K562 (cell line): ENCODE measurements at places on chromosomes 16 and 17.

DNA sequence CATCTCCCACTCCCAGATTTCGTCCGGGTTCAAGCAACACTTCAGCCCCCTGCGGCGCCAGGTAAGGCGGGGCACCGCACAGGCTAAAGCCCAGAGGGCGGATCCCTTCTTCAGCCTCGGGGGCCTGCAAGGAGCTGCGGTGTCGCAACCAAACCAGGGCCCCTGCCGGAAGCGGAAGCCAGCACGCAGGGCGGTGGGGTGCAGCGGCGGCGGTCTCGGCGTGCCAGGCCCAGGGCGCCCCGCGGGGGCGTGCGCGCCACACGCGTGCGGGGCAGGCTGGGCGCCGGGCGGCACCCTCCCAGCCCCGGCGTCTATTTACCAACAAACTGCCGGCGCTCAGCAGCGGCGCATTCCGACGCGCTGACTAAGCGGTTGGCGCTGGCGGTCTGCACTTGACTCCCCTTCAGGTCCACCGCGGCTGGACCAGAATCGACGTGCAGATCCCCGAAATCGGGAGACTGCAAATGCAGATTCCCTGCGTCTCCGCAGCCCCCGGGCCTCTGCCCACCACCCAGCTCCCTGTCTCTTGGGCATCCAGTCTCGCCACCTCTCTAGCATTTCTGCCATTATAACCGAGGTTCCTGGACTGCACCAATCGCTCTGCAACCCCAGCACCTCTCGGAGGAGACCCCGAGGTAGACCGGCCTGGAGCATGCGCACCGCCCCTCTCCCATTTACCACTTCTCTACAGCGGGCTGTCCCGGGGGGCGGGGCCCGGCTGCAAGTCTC, 421 bp upstream of the DLX4 start:
- peak; percentile 93 for DNase-seq

DNA sequence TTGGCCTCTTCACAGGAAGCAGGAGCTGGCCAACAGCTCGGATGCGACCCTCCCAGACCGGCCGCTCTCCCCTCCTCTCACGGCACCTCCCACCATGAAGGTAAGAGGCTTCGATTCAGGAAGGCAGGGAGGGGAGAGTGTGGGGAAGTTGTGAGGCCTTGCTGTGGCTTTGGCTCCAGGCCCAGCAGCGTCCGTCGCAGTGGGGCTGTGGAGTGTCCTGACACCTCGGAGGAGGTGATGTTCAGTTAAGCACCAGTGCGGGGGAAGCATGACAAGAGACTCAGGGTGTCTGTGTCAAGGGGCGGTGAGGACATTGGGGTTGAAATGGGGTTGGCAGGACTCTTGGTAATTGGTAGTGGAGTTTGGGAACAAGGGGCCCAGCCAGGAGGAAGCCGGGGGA, 109.0 kb downstream of the RAP1GAP2 start:
- DNase-seq = no peak

DNA sequence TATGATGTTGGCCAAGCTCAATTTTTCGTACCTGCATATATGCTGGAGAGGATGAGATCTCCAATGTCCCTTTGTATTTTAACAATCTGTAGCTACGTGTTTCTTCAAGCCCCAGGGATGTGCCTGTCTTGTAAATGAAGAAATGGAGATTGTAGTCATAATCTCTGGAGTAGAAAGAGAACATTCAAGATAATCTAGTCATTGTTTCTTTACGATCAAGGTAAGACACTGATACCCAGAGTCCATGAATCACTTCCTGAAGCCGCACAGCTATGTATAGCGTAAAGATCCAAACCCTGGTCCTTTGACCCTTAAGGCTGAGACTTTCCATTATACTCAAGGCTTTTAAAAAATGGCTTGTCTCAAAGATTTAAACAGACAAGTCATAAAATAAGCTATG, 205.5 kb downstream of the HS3ST3B1 start:
- DNase-seq = no peak

DNA sequence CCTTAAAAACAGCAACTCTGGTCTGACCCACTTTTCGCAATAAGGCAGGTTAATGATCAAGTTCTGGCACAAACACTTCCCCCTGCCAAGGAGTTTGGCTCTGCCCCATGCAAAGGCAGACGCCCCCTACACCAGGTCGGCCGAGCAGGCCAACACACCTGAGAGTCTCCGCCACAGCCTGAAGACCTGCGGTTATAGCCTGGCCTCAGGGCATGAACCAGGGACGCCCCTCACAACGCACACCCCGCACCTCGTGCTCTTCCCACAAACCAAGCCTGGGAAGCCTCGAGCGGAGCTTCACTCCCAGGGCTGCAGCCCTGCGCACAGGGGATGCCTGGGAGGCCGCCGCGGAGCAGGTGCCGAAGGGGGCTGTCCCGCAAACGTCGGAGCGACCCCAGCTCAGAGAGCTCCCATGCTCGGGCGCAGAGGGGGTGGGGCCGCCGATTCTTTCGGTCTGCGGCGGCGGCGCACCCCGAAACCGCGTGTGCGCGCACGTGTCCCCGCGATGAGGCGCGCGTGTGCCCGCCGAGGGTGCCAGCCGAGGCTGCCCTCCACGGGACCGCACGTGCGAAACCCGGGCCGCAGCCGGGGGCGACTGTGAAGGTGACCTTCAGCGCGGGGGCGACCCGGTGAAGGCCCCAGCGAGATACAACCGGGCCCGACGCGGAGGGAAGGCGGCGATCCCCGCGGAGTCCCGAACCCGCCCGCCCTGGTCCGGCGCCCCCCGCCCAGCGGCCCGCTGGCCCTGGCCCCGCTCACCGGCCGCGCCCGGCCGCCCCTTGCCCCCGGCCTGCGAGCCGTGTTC, 559 bp downstream of the CLUH start:
- DNase-seq = no peak

DNA sequence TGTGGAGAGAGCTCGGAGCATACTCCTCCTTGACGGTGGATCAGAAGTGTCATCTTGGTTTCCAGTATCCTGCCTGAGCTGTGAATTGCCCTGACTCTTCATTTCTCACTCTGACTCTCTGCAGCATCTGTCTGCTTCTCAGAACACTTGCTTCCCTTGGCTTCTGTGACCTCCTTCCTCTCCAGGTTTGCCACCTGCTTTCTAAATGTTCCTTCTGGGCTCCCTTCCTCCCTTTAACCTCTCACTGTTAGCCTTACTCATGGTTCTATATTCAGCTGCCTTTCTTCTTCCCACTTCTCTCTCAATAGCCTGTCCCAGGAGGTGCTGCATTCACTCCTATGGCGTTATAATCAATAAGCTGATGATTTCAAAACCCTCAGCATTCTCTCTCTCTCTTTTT, 11.2 kb upstream of the PRKAR1A start:
- DNase-seq = no peak

DNA sequence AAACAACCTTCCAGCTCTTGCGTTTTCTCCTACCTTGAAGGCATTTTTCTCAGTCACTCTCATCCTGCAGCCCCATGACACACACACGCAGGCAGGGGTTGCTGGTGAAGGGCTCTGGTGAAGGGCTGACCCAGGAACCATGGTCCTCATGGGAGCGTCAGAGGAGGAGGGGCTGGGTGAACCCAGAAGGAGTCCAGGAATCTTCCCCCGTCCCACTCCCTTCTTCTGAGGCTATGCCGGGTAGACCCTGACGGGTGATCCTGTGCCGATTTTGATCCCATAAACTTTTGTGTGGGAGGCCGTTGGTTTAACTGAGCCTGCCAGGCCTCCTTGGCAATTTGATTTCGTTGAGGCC, 278.4 kb upstream of the FOXF1 start:
- no peak for DNase-seq

DNA sequence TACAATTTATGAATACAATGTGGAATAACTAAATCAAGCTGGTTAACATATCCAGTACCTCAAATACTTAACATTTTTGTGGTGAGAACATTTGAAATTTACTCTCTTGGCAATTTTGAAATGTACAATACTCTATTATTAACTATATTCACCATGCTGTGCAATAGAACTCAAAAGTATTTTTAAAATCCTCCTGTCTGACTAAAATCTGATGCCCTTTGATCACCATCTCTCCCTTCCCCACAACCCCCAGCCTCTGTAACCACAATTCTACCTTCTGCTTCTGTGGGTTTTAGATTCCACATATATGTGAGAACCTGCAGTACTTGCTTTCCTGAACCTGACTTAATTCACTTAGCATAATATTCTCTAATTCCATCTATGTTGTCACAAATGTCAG, 71.6 kb upstream of the ALOX12 start:
- no peak for DNase-seq

DNA sequence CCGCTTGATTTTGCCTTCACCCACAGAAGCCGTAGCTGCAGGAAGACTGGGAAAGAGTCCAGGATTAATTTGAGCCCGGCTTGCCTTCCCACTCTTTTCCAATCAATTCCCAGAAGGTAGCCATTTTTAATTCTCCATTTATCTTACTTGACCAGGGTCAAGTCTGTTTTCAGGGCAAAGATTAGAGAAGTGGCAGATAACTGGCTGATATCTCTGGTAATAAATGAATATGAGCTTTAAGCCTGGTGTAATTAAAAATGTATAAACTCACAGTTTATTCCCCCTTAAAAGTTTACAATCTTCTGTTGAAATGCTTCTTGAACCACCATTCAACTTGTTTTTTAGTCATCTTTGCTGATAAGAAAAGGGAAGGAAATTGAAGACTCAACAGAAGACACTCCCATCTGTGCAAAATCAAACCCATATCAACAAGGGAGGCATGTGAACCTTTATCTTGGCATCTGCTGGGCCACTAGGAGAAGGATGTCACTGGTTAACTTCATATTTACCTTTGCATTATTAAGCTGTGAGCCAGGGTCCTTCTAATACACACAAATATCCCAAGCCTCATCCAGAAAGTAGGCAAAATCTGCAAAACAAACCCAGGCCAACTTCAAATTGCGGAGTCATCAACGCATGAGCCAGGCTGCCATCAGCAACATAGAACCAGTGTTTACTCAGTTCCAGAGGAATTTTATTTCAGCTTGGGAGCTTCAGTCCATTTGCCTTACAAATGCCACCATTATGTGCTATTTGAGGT, 314.6 kb upstream of the MAF start:
- DNase-seq = no peak

- no peak for DNase-seq
These were observed 24.3 kb downstream of the HLF start for GRCh38 chr17:55289106-55289446.

DNA sequence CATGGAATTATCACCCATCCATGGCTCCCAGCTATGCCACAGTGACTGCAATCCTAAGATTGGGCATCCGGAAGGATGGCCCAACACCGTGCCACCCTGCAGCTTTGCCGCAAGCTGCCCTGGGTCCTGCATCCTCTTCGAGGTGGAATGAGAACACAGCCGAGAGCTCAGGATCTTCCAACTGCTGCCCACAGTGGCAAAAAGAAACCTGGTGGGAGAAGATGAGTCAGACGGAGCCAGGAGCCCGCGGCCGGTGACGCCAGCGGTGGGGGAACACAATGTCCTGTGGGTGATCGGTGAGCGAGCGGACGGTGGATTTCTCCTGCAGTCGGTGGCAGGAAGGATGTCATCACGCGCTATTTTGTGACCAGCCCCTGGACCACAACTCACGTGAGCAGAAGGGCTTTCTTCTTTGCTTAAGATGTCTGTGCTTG, 20.1 kb downstream of the CD7 start:
- DNase-seq = peak; percentile 65

- peak; percentile 21 for DNase-seq
These were observed 58.7 kb upstream of the DLX4 start for GRCh38 chr17:49910094-49910857.

GRCh38 chr16:49625311-49626065, 230.4 kb downstream of the ZNF423 start:
- DNase-seq = no peak

DNA sequence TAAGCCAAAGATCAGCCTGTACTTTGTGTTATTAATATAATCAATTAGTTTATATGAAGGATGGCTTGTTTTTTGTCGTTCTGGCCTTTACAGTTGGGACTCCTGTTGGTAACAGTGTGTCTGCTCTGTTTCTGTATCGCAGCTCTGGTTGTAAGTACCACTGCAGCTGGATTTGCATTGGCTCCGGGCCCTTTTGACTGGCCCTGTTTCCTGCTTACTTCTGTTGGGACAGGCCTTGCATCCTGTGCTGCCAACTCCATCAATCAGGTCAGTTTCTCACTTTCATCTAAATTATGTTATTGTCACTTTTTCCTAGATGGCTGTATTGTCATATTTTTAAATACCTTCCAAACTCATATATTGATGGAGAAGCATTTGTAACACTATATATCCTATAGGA, 32.7 kb downstream of the COX10 start:
- no peak for DNase-seq

- DNase-seq = no peak
These were observed 49.9 kb downstream of the MAP2K4 start for GRCh38 chr17:12070561-12070960.

- no peak for DNase-seq
These were observed 31.7 kb downstream of the CNGB1 start for GRCh38 chr16:57938936-57939871.

GRCh38 chr16:80065541-80065940, 465.0 kb upstream of the MAF start:
- no peak for DNase-seq

GRCh38 chr17:74522381-74523105, 8.7 kb downstream of the CD300LB start:
- no peak for DNase-seq

GRCh38 chr17:14332331-14332730, 31.4 kb downstream of the HS3ST3B1 start:
- no peak for DNase-seq

- no peak for DNase-seq
These were observed 201.7 kb downstream of the MAP2K4 start for GRCh38 chr17:12222392-12222791.

GRCh38 chr16:6258056-6258455, 1074.6 kb upstream of the RBFOX1 start:
- no peak for DNase-seq

GRCh38 chr16:67541391-67542263, 13.0 kb downstream of the RIPOR1 start:
- DNase-seq = no peak

GRCh38 chr16:7638306-7638705, 305.7 kb downstream of the RBFOX1 start:
- no peak for DNase-seq

DNA sequence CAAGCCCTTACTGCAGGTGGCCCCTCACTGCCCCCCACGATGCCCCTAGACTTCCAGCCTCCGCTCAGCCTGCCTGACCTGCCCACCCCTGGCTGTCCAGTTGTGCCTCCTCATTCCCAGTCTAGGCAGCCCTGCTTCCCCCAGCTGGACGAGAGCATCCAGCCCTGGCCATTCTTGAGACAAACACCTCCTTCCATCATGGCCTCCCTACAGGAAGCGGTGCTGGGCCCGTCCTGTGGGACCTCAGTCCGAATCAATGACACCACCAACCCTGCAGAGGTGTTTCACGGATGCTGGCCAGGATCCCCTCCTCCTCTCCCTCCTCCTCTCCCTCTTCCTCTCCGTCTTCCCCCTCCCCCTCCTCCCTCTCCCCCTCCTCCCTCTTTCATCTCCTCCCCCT, 28.3 kb downstream of the CCDC40 start:
- no peak for DNase-seq
